ENCODE measurements at places on chromosomes 2 and 18. TPM values are rescaled to one million over a fixed set of nuclear protein-coding genes. Genes with fewer than 3 reads are reported as not detected.

DNA sequence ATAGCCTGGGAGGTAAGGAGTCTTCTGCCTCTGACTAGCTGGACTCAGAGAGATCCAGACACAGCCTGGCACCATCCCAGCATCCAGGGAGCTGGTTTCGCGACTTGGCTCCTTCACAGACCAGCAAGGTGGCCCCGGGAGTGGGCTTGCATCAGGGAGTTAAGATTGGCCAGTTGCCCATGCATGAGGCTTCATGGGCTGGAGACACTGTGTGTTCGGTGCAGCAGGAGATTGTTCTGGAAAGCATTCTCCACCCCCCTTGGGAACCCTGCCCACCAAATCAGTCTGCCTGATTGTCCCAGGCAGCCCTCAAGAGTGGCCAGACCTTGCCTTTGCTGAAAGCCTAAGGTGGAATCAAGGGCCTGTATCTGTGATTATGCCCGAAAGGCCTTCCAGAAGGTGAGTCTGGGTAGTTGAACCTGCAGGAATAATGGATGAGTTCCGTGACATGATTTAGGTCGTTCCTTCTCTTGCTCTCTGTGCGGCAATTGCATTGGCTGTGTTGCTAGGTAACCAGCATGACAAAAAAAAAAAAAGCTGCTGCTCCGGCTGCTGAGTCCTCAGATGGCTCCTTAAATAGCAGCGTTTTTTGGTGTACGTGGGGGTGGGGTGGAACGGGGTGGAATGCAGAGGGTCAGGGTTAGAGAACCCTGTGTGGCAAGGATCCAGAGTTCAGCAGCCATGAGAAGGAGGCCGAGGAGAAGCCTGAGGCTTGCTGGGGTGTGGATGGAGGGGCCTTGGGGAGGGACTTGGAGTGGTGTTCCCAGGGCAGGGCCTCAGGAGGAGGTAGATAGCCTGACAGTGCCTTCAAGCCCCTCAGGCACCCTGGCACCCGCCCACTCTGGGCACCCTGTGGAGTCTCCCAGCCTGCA lies 93.0 kb upstream of the MCFD2 start:
- peak overlapping the region; percentile 78 for H3K27ac ChIP-seq
- peaks cover 25% of the 10 kb centered on the region for H3K4me1 ChIP-seq
- DNase-seq = peak; percentile 26
- peak overlapping the region; percentile 42 for H3K4me3 ChIP-seq
- H3K36me3 ChIP-seq = no peaks in the 10 kb centered on the region

- H3K27ac ChIP-seq = no peak overlapping the region
- H3K4me1 ChIP-seq = no peaks in the 10 kb centered on the region
- H3K36me3 ChIP-seq = no peaks in the 10 kb centered on the region
- no peak for DNase-seq
- no peak overlapping the region for H3K4me3 ChIP-seq
Measured at GRCh38 chr2:126824663-126825062, 74.0 kb upstream of the TEX51 start.

- no peaks in the 10 kb centered on the region for H3K4me1 ChIP-seq
- H3K4me3 ChIP-seq = no peak overlapping the region
- DNase-seq = no peak
- no peak overlapping the region for H3K27ac ChIP-seq
- peaks cover 3% of the 10 kb centered on the region for H3K27me3 ChIP-seq
- no peaks in the 10 kb centered on the region for H3K36me3 ChIP-seq
Measured at GRCh38 chr2:68806511-68807109, 64.6 kb downstream of the BMP10 start.

GRCh38 chr2:42890791-42891355 lies 98.5 kb upstream of the HAAO start:
- no peak overlapping the region for H3K27ac ChIP-seq
- no peaks in the 10 kb centered on the region for H3K27me3 ChIP-seq
- H3K36me3 ChIP-seq = no peaks in the 10 kb centered on the region
- no peaks in the 10 kb centered on the region for H3K4me1 ChIP-seq
- no peak for DNase-seq

DNA sequence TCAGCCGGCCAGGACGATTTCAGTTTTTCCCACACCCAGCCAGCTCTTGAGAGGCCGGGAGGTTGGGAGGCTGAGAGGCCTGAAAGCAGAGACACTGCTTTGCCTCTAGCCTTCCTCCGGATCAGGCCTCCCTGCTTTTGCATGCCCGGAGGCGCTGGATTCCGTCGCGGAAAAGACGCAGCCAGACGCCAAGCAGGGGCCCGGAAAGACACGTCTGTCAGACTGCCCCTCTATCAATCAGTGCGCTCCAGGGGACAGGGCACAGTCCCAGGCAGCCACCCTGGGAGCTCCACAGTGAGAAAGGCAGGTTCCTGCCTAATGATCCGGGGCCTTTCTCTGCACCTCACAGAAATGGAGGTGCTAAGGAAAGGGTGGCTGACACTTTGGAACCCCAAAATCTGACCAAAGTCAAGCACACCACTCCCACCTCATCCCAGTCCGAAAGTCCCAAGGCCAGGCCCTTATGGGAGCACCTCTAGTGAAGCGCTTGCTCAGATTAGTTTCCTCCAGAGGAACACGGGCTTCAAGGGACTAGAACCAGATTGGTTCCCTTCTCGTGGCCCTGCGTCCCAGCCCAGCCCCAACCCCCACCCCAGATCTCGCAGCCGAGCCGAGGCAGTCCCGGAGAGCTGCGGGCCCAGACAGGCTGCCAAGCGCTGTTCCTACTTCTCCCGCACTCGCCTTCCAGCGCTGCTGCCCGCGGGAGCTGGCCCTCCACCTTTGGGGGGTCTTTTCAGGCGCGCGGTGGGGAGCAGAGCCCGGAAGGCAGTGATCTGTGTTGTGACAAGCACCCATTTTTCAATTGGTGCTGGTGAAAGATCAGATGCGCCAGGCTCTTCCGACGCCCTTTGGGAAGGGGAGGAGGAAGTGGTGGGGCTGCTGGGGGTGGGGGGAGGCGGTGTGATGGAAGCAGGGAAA lies 5.0 kb downstream of the DLX1 start:
- peak; percentile 40 for DNase-seq
- H3K27ac ChIP-seq = no peak overlapping the region
- peak overlapping the region; percentile 81 for H3K4me3 ChIP-seq
- peaks cover 27% of the 10 kb centered on the region for H3K36me3 ChIP-seq
- H3K4me1 ChIP-seq = peaks cover 57% of the 10 kb centered on the region
- peaks cover 98% of the 10 kb centered on the region for H3K27me3 ChIP-seq

GRCh38 chr2:57185568-57185967 lies 861.0 kb upstream of the VRK2 start:
- H3K36me3 ChIP-seq = no peaks in the 10 kb centered on the region
- H3K4me1 ChIP-seq = no peaks in the 10 kb centered on the region
- no peak overlapping the region for H3K27ac ChIP-seq
- no peak for DNase-seq
- peaks cover 5% of the 10 kb centered on the region for H3K27me3 ChIP-seq
- no peak overlapping the region for H3K4me3 ChIP-seq

- H3K4me3 ChIP-seq = no peak overlapping the region
- H3K4me1 ChIP-seq = peaks cover 13% of the 10 kb centered on the region
- no peak for DNase-seq
- no peaks in the 10 kb centered on the region for H3K27me3 ChIP-seq
- H3K27ac ChIP-seq = peak overlapping the region; percentile 40
Measured at GRCh38 chr2:239948100-239948881, 76.9 kb downstream of the NDUFA10 start.

DNA sequence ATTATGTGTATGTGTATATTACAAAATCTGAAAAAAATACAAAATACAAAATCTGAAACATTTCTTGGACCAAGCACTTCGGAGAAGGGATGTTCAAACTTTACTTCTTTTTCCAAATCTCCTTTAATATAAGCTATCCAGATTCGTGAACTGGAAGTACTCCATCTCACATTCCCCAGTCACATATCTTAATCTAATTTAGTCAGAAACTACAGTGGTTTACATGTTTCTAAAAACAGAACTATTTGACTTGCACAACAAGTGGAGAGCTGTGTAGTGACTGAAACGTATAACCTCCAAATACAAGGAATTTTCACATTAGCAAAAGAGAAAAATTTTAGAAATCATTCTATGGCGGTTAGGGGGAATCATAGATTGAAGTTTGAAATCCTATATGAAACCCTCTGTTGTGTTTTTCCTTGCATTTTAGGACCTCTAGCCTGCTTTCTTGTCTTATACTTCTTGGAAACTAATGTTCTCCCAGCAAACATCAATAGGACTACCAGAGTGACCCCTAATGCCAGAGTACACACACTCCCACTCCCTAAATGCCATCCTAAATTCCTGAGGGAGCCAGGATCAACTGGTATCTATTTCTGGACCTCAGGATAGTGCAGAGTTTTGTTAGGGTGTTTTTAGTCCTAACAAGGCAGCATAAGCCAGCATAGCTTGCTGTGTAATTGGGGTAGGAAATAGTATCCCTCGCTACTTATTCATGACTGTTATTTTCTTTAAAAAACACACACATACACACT lies 30.2 kb upstream of the ROCK1 start:
- H3K36me3 ChIP-seq = no peaks in the 10 kb centered on the region
- H3K27me3 ChIP-seq = no peaks in the 10 kb centered on the region
- H3K4me3 ChIP-seq = no peak overlapping the region

DNA sequence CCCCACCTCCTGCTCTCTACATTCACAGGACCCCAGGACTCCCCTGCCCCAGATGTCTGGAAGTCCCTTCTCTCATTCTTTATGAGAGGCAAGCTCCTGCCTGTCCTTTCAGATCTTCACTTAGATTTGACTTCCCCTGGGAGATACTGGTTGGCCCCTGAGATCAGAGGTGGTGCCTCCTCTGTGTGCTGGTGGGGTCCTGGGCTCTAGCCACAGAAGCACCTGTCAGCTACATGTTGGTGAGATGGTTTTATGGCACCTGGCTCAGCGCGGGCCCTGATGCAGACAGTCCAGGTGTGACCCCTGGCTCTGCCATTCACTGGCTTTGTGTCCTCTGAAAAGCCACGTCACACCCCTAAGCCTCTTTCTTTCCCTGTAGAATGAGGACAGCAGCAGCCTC lies 369.6 kb upstream of the ID2 start:
- H3K4me1 ChIP-seq = peaks cover 31% of the 10 kb centered on the region
- H3K27me3 ChIP-seq = no peaks in the 10 kb centered on the region
- H3K27ac ChIP-seq = no peak overlapping the region
- peaks cover 2% of the 10 kb centered on the region for H3K36me3 ChIP-seq

GRCh38 chr2:176078541-176079284 lies 5.0 kb downstream of the EVX2 start:
- H3K27me3 ChIP-seq = peaks cover 96% of the 10 kb centered on the region
- H3K4me1 ChIP-seq = peaks cover 13% of the 10 kb centered on the region
- no peak for DNase-seq
- H3K27ac ChIP-seq = no peak overlapping the region

- no peaks in the 10 kb centered on the region for H3K27me3 ChIP-seq
- no peak for DNase-seq
- no peak overlapping the region for H3K4me3 ChIP-seq
- H3K27ac ChIP-seq = no peak overlapping the region
Measured at GRCh38 chr2:22377268-22377667, 1007.7 kb upstream of the KLHL29 start.

GRCh38 chr2:119011162-119011909 lies 69.3 kb downstream of the MARCO start:
- H3K27me3 ChIP-seq = peaks cover 81% of the 10 kb centered on the region
- no peaks in the 10 kb centered on the region for H3K4me1 ChIP-seq
- no peak overlapping the region for H3K4me3 ChIP-seq
- no peak overlapping the region for H3K27ac ChIP-seq
- H3K36me3 ChIP-seq = no peaks in the 10 kb centered on the region

DNA sequence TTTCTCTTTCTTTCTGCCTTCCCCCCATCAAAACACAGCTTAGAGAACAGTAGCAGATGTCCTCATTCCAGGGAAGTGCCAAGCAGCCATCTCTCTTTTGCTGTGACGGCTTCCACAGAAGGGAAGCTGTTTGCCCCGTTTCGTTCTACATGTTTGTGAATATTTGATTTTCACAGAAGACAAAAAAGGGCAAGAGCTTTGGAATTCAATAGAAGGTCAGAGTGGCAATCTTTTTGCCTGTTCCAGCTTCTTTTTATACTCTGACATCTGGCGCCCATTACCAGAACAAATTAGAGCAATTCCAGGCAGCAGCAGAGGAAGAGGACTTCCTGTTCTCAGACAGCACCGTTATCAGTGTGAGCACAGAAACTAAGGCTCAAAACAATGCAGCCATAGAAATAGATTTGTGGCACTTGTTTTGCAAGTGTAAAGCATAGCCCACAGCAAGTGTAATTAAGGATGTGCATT lies 79.0 kb upstream of the CDH19 start:
- H3K4me3 ChIP-seq = peak overlapping the region; percentile 83
- H3K27ac ChIP-seq = peak overlapping the region; percentile 99
- H3K36me3 ChIP-seq = peaks cover 22% of the 10 kb centered on the region
- H3K27me3 ChIP-seq = no peaks in the 10 kb centered on the region
- peak; percentile 4 for DNase-seq
- H3K4me1 ChIP-seq = peaks cover 35% of the 10 kb centered on the region

- H3K27me3 ChIP-seq = no peaks in the 10 kb centered on the region
- peaks cover 7% of the 10 kb centered on the region for H3K4me1 ChIP-seq
- H3K36me3 ChIP-seq = peaks cover 11% of the 10 kb centered on the region
Measured at GRCh38 chr18:7844418-7844817, 277.3 kb downstream of the PTPRM start.

DNA sequence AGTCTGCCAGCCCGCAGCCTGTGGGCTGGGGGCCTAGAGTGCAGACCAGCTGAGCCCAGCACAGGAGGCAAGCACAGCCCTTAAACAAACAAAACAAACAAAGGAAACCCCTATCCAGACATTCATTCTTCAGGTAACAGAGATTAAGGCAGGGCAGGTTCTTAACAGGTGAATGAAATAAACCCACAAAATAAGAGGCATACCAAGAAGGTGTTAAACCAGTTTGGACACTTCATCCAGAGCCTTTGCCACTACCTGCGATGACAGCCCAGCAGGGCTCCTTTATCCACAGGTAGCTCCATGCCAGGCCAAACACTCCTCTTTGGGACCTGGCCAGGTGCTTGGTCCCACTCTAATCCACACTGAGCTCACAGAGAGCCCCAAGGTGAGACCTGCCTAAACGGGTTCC lies 209.7 kb upstream of the SIX2 start:
- peaks cover 3% of the 10 kb centered on the region for H3K27me3 ChIP-seq
- no peaks in the 10 kb centered on the region for H3K36me3 ChIP-seq
- DNase-seq = no peak
- no peak overlapping the region for H3K4me3 ChIP-seq
- no peaks in the 10 kb centered on the region for H3K4me1 ChIP-seq

- H3K27ac ChIP-seq = no peak overlapping the region
- H3K27me3 ChIP-seq = no peaks in the 10 kb centered on the region
Measured at GRCh38 chr2:33213244-33213643, 263.2 kb upstream of the RASGRP3 start.

- H3K27ac ChIP-seq = no peak overlapping the region
- H3K27me3 ChIP-seq = no peaks in the 10 kb centered on the region
- no peaks in the 10 kb centered on the region for H3K4me1 ChIP-seq
- no peaks in the 10 kb centered on the region for H3K36me3 ChIP-seq
Measured at GRCh38 chr2:109630441-109631430, 16.6 kb downstream of the SOWAHC start.

Gene ANKRD62
- total RNA-seq = not detected

Gene GAD1
- 0.39 TPM for total RNA-seq

Gene MYCN
- 149 TPM for total RNA-seq

Gene STK16
- total RNA-seq = 28.5 TPM

Gene CHRNG
- not detected for total RNA-seq

Gene FHL2
- total RNA-seq = 3.8 TPM

Gene VWC2L
- 0.23 TPM for total RNA-seq

Gene CYRIA
- 10.2 TPM for total RNA-seq

Gene SDC1
- 85.4 TPM for total RNA-seq

Gene TFCP2L1
- total RNA-seq = not detected

Gene TRAF3IP1
- 20.7 TPM for total RNA-seq
